CD14-positive monocyte (primary cell): ENCODE measurements at places on chromosomes 1 and 21. TPM values are rescaled to one million over a fixed set of nuclear protein-coding genes. Genes with fewer than 3 reads are reported as not detected.

The FNBP1L gene
- 0.09 and 0.28 TPM in 2 replicates for polyA plus RNA-seq

GRCh38 chr1:27360159-27361043 lies 6.4 kb downstream of the MAP3K6 start:
- peaks cover 43% of the 10 kb centered on the region for H3K4me1 ChIP-seq
- H3K36me3 ChIP-seq = peaks cover 3% of the 10 kb centered on the region
- H3K27me3 ChIP-seq = peaks cover 20% of the 10 kb centered on the region
- no peak for DNase-seq

The FALEC gene
- not detected for polyA plus RNA-seq

GRCh38 chr1:159795534-159795933 lies 6.6 kb upstream of the FCRL6 start:
- no peaks in the 10 kb centered on the region for H3K36me3 ChIP-seq
- peaks cover 6% of the 10 kb centered on the region for H3K4me1 ChIP-seq
- no peak overlapping the region for H3K4me3 ChIP-seq
- no peak overlapping the region for H3K27ac ChIP-seq
- no peaks in the 10 kb centered on the region for H3K27me3 ChIP-seq

- H3K4me3 ChIP-seq = peak overlapping the region; percentile 83
- peak; percentile 41 for DNase-seq
- peaks cover 61% of the 10 kb centered on the region for H3K4me1 ChIP-seq
- peak overlapping the region; percentile 58 for H3K27ac ChIP-seq
Measured at GRCh38 chr1:109396871-109397580, 692 bp downstream of the SORT1 start.

The OR2T35 gene
- not detected in 2 replicates for polyA plus RNA-seq

DNA sequence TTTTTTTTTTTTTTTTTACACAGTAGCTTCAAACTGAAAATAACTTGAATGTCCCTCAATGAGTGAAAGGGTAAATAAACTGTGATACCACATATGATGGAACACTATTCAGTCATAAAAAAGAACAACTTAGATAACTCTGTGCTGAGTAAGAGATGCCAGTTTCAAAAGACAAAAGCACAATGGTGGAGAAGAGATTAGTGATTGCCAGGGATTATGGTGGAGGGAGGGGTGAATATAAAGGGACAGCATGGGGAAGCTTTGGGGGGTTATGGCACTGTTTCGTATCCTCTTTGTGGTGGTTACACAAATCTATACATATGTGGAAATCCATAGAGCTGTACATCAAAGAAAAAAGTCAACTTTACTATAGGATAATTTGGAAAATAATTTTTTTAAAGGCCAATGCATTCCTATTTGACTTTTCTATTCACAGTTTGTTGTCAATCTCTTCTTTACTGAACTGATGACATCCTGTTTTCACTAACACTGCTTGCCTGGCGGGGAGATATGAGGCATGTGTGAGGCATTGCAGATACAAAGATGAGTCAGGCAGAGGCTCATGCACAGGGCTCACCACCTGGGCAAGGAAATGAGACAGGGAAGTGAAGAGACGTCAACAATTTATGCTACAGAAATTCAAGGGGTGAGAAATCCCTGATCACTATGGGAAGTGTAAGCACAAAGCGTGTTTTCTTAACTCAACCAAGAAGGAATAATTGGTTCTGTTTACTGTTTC lies 302.7 kb downstream of the DUSP10 start:
- no peak overlapping the region for H3K27ac ChIP-seq
- no peaks in the 10 kb centered on the region for H3K36me3 ChIP-seq
- no peaks in the 10 kb centered on the region for H3K27me3 ChIP-seq
- peaks cover 7% of the 10 kb centered on the region for H3K4me1 ChIP-seq

DNA sequence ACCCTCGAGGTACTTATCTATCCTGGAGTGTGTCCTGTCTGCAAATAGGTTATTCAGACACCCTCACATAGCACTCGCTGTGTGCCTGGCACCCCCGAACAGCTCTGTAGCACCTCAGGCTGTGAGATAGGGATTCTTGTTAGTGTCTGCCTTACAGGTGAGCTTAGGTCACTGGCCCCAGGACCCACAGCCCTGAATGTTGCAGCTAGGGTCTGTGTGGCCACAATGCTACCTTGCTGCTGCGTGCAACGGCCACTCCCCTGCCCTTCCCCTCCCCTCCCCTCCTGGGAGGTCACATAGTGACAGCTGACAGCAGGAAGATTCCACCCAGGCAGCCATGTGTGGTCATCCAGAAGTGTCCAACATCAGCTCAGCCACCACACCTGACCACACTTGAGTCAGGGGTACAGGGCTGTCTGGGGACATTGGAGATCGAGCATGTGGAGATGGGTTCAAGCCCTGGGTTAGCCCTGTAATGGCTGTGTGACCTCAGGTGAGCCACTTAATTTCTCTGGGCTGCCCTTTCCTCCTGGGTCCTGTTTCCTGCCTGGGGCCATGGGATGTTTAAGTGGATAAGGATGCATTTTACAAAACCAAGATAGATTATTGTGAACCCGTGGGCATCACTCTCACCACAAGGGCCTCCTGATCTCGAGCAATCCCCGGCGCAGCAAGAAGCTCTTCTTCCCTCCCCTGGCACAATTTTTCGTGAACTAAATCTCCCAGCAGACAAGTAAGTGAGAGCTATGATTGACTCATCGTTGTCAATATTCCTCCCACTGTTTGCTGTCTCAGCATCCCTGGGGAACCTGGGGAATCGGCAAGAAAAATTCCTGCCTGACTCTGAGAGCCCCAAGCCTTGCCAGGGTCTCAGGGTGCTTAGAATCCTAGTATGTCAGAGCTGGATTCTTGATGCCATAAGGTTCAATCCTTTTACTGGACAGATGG lies 208.7 kb downstream of the PTPRU start:
- peaks cover 10% of the 10 kb centered on the region for H3K4me1 ChIP-seq
- H3K36me3 ChIP-seq = no peaks in the 10 kb centered on the region
- H3K4me3 ChIP-seq = no peak overlapping the region

- H3K4me1 ChIP-seq = peaks cover 10% of the 10 kb centered on the region
- no peaks in the 10 kb centered on the region for H3K27me3 ChIP-seq
- DNase-seq = no peak
- H3K36me3 ChIP-seq = peaks cover 12% of the 10 kb centered on the region
Measured at GRCh38 chr1:205191622-205192021, 19.9 kb downstream of the DSTYK start.

The C4BPA gene
- 0.13 and 0.18 TPM in 2 replicates for polyA plus RNA-seq

DNA sequence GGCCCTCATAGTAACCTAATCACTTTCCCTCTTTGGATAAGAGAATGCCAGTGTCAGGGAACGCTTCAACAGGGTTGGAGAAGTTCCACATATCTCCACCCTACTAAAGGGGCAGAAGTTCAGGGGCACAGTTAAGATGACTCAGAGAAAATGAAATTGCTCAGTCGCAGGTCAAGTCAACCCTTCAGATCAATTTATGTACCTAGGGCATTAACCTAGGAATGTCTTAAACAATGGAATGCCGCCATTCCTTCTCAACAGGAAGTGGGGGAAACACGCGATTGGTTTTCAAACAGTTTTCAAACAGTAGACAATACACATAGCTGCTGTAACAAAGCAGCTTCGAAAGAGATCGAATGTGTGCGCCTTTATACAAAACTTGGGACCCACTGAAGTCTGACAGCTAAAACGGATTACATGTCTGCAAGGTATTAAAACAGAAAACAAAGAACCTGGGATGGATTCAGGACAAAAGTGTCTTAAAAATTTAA lies 897 bp downstream of the SLC25A24 start:
- peaks cover 20% of the 10 kb centered on the region for H3K4me1 ChIP-seq
- H3K36me3 ChIP-seq = peaks cover 36% of the 10 kb centered on the region
- no peak for DNase-seq
- no peaks in the 10 kb centered on the region for H3K27me3 ChIP-seq
- peak overlapping the region; percentile 71 for H3K4me3 ChIP-seq

GRCh38 chr1:162090378-162090777 lies 20.9 kb downstream of the NOS1AP start:
- no peak for DNase-seq
- no peaks in the 10 kb centered on the region for H3K36me3 ChIP-seq
- H3K4me1 ChIP-seq = no peaks in the 10 kb centered on the region
- no peak overlapping the region for H3K4me3 ChIP-seq
- H3K27me3 ChIP-seq = no peaks in the 10 kb centered on the region

DNA sequence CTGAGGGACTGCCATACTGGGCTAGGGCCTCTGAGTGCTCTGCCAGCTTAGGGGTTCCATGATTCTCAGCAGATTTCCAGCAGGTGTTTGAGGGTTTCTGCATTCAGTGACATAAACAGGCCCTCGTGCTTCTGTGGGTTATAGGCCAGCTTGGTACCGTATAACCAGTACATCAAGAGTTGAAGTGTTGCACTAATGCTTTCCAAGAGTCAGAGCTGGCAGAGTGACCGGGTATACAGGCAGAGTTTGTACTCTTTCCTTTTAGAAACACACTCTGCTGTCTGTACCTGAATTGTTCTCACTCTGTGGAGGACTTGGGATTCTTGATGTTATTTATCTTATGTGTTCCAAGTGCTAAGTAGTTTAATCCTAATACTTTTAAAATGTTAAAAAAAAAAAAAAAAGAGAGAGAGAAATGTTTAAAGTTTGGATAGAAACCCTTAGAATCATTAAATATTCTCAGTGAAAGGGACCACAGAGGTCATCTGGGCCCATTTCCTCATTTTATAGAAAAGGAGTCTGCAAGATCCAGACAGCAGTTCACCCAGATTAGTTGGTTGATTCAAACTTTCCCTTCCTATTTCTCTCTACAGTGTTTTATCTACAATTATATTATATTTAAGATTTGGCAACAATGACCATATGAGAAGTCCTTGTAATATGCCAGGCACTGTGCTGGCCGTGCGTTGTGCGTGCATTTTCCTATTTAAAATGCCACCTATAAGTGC lies 325.8 kb downstream of the KIF26B start:
- peaks cover 49% of the 10 kb centered on the region for H3K4me1 ChIP-seq
- no peaks in the 10 kb centered on the region for H3K36me3 ChIP-seq
- H3K27ac ChIP-seq = no peak overlapping the region
- H3K4me3 ChIP-seq = no peak overlapping the region
